ENCODE measurements at places on chromosomes 7 and 10. TPM values are rescaled to one million over a fixed set of nuclear protein-coding genes. Genes with fewer than 3 reads are reported as not detected.

Gene SLC29A3
- total RNA-seq: 0.62 TPM

Gene MBL2
- total RNA-seq: not detected

Gene AKR1B1
- 44.9 TPM for total RNA-seq

Gene NHLRC2
- total RNA-seq: 23.9 TPM

Gene HKDC1
- 10.6 TPM for total RNA-seq

Gene AKR1D1
- total RNA-seq: not detected

Gene SNX13
- total RNA-seq: 60.5 TPM

Gene FGFR2
- 0.44 TPM for total RNA-seq

Gene SRI
- total RNA-seq: 168 TPM

Gene CTAGE15
- total RNA-seq: not detected

Gene BHLHA15
- 1.3 TPM for total RNA-seq

Gene NANOS1
- total RNA-seq: under 0.01 TPM

Gene LLCFC1
- total RNA-seq: not detected

Gene PTF1A
- total RNA-seq: not detected

Gene TLX1
- total RNA-seq: not detected

Gene STEAP1
- total RNA-seq: 32.6 TPM

Gene MMD2
- not detected for total RNA-seq

Gene SUN3
- not detected for total RNA-seq

Gene GJD4
- total RNA-seq: not detected

Gene FANK1
- 3.7 TPM for total RNA-seq

Gene MKI67
- 10.1 TPM for total RNA-seq

Gene PRRT4
- total RNA-seq: under 0.01 TPM
